AG09319 (cell line): ENCODE measurements at places on chromosomes 2 and 18.

- DNase-seq, result no peak
These were observed 169.1 kb upstream of the CYP26B1 start for GRCh38 chr2:72316774-72317173.

DNA sequence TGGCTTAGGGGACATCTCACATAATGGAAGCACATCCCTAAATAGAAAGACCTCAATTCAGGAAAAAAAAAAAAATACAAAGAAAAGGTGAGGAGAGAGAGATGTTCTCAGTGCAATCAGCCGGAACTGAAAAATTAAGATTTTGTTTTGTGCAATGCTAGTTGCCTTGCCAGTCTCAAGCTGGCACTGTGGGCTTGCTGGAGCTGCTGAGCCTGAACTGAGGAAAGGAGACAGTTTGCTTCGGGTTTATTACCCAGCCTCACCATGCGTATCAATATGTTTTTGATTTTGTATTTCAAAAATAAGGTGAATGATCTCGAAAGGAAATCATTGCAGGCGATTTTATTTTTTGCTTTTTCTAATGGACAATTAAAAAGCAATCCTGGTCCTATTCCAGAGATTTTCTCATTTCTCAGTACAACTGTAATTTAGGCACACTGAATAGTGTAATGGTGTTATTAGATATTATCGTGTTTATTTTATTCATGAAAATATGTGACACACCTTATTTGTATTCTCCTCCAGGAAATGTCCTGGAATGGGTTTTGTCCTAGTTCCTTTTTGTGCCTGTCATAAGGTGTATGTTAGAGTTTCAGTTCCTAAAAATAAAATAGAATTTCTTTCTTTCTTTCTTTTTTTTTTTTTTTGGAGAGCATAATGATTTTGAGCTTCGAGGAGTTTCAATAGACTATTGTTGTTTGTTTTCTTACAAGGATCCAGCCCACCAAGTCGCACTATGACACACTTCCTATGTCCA is 72.8 kb upstream of the ZEB2 start:
- no peak for DNase-seq

DNA sequence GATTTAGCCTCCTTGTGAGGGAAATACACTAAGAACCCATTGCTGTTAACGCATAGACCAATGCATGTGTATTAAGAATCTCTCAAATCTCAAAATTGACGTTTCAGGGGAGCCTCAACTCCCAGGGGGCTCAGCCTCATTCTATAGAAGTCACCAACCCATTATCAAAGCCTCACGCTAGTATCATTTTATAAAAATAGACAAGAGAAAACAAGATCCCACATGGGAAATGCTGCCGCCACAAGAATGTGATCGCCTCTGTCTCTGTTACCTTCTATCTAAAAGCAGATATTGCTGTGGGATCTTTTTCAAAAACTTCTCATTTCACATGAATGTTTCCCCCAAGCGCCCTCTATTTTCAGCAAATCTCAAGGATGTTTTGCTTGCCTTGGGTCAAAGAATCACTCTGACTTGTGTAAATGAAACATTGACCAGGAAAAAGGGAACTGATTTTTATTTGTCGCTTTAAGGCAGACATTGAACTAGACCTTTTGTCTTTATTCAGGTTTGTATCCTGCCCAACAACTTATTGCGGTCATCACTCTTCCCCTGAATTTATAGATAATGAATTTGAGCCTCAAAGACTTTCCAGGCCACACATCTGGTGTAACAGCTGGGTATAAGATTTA is 679.0 kb upstream of the ID2 start:
- DNase-seq, result no peak

GRCh38 chr2:109726379-109727270 is 67.5 kb upstream of the RGPD5 start:
- DNase-seq, result no peak

- no peak for DNase-seq
These were observed 3.0 kb downstream of the DPP4 start for GRCh38 chr2:162071001-162071400.

DNA sequence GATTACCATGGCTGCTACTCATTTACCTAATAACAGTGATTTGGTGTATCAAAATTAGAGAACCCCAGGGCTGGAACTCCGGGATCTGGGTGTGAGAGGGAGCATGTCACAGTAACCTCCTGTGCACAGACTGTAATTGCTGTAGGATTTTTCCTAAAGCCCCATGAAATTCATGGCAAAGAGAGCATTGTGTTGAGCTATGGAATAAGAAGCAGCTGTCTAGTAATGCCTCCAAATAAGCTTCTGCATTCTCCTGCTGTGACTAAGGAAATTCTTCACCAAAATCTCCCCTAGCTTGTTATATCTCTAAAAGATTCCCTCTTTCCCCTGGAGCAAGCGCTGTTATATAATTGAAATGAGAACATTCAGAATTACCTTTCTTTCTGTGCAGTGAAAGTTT is 158.1 kb upstream of the SPATS2L start:
- DNase-seq, result no peak

DNA sequence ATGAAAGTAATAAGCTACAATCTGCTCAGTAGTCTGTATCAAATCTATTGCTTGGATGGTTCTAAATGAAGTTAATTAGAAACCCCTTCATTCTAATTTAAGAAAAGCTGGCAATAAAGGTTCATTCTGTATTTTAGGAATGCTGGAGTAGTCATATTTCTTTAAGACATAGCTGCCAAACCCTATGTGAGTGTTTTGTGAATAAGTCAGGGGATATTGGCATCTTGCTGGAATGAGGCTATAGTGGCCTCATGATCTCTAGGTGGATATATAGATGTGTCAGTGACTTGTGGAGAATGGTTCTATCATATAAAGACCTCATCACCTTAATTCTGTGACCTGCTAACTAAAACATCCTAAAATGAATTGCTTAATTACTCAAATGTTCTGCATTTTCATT is 196.3 kb downstream of the PDE1A start:
- no peak for DNase-seq

- DNase-seq, result peak; percentile 61
These were observed at the start of gene NRBP1 for GRCh38 chr2:27428213-27428977. Gene NRBP1 (plus strand): TSS chr2:27428631. CDS start chr2:27433274, 4,643 bp downstream.

DNA sequence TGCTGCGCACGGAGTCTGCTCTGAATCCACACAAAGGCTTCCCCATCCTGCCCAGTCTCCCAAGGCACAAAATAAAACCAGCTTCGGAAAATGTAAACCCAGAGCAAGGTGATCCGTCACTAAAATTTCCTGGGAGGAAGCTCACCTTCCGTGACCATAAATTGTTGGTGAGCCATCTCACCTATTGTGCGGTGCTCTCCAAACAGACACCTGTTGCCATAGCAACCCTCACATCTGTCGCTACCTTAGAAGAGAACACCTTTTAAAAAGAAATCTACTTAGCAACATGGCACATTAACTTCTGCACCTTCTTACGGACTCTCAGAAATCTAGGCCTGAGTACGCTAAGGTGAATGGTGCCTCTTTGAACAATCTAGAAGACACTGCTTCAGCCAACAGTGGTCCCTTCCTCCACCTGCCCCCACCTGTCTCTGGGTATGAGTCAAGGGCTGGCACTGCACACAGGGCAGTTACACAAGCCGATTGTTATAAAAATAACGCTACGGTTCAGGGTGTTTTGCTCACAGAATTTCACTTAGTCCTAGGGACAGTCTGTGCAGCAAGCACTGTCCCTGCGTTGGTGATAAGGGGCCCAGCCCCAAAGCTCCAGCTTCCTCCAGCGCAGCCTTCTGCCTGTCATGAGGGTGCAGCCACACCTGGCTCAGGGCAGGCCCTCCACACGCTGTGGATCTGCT is 114.9 kb upstream of the ID2 start:
- DNase-seq, result no peak

- no peak for DNase-seq
These were observed 3.2 kb downstream of the NRP2 start for GRCh38 chr2:205685314-205686055.

GRCh38 chr2:19991895-19992294 is 2.0 kb upstream of the WDR35 start:
- DNase-seq, result no peak

- no peak for DNase-seq
These were observed 43.4 kb upstream of the ANKRD62 start for GRCh38 chr18:12049978-12050811.

- DNase-seq, result no peak
These were observed 28.9 kb downstream of the PPP3R1 start for GRCh38 chr2:68223419-68223818.

GRCh38 chr2:226865710-226866109 is 29.9 kb downstream of the RHBDD1 start:
- no peak for DNase-seq

DNA sequence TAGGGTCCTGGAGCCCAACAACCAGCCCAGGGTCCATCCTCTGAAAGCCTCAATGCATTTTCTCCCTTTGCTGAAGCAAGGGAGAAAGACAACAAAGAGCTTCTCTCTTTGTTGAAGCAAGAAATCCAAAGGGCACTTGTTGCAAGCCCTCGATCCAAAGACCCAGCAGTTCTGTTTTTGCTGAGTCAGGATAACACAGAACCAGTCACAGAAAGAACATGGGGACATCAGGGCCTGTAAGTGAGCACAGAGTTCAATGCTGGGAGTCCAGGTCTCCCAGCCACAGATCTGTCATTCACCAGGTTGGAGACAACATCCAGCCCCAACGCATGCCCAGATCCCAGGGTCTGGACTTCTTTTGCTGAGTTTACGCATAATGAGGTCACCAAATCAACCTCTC is 315.8 kb upstream of the KLHL29 start:
- no peak for DNase-seq

DNA sequence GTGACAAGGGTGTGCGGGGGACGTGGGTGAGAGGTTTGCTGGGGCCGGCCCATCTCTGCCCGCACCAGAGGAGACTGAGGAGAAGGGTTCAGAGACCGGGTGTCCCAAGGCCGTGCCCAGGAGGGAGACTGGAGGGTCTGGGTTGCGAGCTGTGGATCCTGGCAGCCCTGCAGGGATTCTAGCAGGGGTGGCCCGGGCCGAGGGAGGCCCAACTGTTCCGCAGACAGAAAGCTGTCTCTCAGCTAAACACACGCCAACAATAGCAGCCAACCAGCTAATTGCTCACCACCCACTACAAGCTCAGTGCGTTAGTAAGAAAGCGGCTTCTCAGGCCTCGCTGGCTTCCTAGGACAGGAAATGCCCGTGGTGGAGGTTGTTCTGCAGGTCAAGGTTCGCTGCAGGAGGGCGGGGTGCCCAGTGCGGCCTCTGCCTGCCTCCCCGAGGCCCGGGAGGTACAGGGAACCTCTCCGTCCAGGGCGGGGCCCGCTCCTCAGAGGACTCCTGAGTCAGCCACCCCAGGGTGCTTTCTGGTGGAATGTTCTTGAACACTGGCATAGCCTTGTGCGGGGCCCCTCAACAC is 282.0 kb upstream of the PXDN start:
- DNase-seq, result no peak

DNA sequence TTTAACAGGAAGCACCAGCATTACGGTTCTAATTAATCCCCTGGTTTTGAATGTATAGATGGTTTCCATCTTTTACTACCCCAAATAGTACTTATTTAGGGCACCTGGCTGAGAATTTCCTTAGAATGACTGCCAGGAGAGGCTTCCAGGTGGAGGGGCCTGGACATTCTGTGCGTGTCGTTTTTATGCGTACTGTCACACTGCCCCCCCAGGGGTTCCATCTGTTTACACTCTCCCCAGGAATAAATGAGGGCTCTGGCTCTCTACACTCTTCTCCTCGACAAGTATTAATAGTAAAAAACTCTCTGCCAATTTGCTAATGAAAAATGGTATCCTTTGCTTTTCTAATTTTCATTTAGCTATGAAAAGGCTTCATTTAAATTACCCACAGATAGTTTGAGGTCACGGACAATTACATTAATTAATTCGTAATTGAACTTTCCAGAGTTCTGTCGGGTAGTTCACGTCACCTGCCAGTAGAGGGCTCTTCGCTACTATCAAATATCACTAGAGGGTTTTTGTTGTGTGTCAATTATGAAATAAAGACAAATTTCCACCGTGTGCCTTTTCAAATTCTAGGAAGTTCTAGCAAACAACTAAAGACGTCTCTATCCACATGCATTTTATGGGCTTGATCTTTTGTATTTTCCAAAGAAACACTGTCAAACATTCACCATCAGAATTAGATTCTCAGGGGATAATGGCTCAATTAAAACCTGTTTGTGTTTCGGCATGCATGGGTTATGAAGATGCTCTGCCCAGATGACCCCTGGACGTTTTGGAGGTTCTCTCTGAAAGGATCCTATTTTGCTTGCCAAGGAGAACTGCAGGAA is 88.8 kb upstream of the ASB18 start:
- peak; percentile 11 for DNase-seq

DNA sequence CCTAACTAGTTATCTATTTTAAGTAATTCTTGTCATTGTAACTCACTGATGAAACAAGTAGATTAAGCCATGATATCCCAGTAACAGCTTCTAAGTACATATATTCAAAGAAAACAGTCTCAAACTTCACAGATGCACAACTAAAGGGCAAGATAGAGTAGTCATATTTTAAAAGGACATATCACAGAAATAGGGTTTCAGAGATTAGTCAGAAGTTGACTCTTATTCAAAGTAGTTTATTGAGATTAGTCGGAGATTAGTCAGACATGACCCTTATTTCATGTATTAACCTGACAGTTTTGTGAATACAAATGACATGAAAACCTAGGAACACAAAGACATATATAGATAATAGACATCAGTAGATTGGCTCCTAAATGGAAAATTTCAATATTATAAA is 15.9 kb upstream of the CHAC2 start:
- DNase-seq, result no peak

DNA sequence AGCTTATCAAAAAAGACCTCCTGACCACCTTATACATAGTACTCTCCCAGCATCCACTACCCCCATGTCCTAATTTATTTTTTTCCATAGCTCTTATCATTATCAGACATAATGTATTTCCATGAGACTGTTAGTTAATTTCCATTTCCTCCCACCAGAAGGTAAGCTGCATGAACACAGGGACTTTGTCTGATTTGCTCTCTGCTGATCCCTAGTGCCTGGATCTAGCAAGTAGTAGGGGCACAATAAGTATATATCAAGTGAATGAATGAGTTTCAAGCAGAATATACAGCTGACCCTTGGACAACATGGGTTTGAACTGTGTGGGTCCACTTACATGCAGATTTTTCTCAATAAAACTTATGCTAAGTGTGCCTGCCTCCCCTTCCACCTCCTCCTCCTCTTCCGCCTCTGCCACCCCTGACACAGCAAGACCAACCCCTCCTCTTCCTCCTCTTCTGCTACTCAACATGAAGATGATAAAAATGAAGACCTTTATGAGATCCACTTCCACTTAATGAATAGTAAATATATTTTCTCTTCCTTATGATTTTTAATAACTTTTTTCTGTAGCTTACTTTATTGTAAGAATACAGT is 53.8 kb downstream of the CTAGE1 start:
- no peak for DNase-seq

GRCh38 chr2:238527565-238527964 is 100.8 kb downstream of the ASB1 start:
- DNase-seq, result no peak
